ENCODE measurements at places on chromosomes 1 and 21.

GRCh38 chr1:192862271-192862670 is 53.4 kb downstream of the RGS2 start:
- no peak for DNase-seq

DNA sequence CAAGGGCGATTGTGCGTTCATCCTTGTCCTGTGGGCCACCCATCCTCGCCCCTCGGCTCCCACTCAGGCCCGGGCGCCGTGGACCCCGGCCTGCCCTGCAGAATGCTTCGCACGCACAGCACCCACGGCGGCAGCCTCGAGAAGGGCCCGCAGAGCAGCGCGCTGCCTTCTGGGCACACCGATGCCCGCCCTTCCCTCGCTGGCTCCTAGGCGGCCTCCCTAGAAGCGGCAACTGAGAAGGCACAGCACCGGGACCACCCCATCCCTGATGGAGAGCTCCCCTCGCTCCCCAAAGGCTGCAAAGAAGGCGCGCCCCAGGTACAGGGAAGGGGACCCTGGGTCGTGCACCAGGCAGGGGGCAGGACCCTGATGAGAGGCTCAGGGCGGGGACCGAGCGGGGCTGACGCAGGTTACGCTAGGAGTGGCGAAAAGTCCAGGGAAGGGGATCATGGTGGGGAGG is 971 bp downstream of the CAPZB start:
- no peak for DNase-seq

GRCh38 chr1:25700144-25700523 is 83.5 kb downstream of the MAN1C1 start:
- DNase-seq, result no peak

DNA sequence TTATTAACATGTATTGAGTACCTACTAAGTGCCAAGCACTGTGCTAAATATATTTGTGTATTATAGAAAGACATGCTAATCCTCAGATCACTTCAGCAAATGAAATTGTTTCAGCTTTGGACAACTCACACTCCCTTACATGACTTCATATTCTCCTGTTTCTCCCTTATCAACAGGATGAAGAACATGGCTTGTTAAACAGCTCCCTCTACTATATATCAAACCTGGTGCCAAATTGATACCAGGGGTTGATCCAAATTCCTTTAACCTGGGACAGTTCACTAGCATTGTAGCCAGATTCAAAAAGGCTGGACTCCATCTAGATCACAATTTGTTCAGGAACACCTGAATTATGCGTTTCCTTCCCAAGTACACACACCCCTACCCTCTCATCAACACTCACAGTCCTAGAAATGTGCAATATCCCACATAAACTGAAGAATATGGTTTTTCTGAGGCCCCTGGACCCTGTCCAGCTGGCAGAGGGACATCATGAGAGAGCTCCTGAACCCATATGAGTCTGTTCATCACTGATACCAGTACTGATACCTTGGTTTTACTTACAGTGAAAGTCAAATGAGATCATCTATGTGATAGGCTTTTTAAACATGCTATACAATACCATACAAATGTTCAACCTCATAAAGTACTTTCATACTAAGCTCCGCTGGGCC is 47.0 kb upstream of the PALMD start:
- no peak for DNase-seq

- DNase-seq, result no peak
These were observed 67.7 kb downstream of the MRPL39 start for GRCh38 chr21:25539606-25540005.

GRCh38 chr1:198970916-198971315 is 332.1 kb downstream of the PTPRC start:
- no peak for DNase-seq

DNA sequence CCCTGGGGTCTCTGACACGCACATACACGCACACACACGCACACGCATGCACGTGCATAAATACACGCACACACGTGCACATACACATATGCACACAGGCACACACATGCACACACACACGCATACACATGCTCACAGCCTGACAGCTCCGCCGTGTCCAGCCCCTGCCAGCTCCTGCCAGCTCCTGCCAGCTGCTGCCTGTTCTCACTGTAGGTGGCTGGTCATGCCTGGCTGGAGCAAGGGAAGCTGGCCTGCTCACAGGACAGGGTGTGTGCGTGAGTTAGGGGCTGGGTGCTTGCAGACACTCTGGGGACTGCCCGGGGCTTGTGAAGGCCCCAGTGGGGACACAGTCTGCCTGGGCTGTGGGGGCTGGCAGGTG is 4.9 kb downstream of the PLCH2 start:
- DNase-seq, result no peak

GRCh38 chr1:159185121-159185520 is 13.7 kb downstream of the CADM3 start:
- DNase-seq, result no peak

- DNase-seq, result no peak
These were observed 829 bp downstream of the ADAR start for GRCh38 chr1:154607106-154607608.

GRCh38 chr1:187514110-187514509 is 685.4 kb downstream of the PLA2G4A start:
- DNase-seq, result no peak

GRCh38 chr1:9596415-9597123 is 7.9 kb downstream of the TMEM201 start:
- no peak for DNase-seq

- DNase-seq, result no peak
These were observed 2.6 kb downstream of the CLCC1 start for GRCh38 chr1:108960719-108961118.

- no peak for DNase-seq
These were observed 25.7 kb downstream of the VPS26C start for GRCh38 chr21:37241426-37241825.

GRCh38 chr1:172929006-172929405 is 121.7 kb downstream of the TNFSF18 start:
- no peak for DNase-seq

DNA sequence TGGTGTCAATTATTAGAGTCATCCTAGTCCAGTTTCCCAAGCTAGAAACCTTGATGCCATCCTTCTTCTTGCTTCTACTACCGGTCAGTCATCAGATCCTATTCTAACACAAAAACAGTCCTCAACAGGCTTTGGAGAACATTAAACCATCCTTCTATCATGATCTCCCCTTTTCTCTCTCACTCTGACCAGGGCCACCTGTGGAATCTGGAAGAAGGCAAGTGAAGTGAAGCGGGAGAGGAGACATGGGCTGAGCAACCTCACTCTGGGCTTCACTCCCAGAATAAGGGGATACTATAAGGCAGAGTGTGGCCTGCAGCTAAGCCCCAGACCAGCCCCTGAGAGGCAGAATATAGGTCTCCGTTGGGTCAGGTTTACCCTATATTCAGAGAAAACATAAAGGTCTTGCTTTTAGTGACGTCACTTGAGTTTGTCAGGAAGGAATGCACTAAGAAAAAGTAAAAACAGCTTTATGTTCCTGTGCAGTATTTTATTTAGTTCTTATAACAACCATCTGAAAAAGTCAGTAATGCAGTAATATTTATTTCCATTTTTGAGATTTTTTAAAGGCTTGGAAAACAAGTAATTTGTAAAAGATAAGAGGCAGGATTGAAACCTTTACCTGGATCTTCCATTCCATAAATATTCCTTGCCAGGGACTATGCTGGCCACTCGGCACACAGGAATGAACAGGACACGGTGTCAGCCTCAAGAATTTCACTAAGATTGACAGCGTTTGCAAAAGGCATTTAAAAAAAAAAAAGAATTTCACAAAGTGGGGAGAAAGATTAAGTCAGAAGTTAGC is 61.3 kb downstream of the NFASC start:
- DNase-seq, result no peak

- no peak for DNase-seq
These were observed 188.3 kb upstream of the MAP1LC3C start for GRCh38 chr1:242187171-242187570.

DNA sequence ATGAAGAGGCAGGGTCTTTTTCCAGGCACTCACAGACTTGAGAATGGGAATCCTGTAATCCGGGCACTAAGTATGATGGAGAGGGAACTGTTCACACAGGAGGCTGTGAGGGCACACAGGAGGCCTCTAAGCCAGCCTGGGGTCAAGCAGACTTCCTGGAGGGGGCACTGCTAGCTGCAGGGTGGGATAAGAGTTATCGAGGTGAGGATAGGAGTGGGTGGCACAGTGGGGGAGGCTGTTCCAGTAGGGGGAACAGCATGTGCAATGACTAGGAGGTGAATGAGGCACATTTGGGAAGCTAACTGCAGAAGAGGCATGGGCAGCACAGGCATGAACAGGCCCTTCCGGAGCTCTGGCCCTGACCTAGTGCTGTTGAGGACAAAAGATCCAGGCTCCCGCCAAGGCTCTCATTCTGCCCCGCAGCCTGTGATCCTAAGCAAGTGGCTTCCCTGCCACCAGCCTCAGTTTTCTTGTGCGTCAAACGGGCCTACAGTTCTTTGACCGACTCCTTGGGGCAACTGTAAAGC is 216.7 kb downstream of the TRABD2B start:
- no peak for DNase-seq

- no peak for DNase-seq
These were observed 63.7 kb upstream of the ABCG1 start for GRCh38 chr21:42155045-42155855.

- no peak for DNase-seq
These were observed 138.3 kb upstream of the GPR52 start for GRCh38 chr1:174309490-174309889.

- no peak for DNase-seq
These were observed 2.3 kb downstream of the CRP start for GRCh38 chr1:159712080-159712479.

GRCh38 chr21:36048357-36048756 is 12.0 kb downstream of the SETD4 start:
- DNase-seq, result no peak

- DNase-seq, result peak; percentile 51
These were observed 27.7 kb downstream of the DSTYK start for GRCh38 chr1:205183676-205184335.

- no peak for DNase-seq
These were observed 5.2 kb downstream of the NPL start for GRCh38 chr1:182794676-182795201.

GRCh38 chr1:84611796-84612195 is 37.6 kb upstream of the CTBS start:
- DNase-seq, result no peak

DNA sequence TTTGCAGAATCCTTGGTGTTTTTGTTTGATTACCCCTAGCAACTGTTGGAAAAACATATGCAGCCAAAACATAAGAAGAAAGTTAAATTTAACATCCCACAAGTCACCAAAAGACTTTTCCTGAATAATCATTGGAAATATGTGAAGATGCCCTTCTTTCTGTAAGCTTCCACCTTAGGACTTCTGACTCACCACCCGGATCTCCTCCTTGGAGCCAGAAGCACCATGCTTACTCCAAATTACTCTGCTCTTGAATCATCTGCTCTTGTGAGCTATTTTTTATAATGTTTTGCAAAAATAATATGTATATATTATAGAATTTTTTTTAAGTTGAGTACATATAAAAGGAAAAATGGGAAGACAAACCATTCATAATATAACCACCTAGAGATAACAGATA is 391.7 kb downstream of the KCTD3 start:
- DNase-seq, result peak; percentile 5

DNA sequence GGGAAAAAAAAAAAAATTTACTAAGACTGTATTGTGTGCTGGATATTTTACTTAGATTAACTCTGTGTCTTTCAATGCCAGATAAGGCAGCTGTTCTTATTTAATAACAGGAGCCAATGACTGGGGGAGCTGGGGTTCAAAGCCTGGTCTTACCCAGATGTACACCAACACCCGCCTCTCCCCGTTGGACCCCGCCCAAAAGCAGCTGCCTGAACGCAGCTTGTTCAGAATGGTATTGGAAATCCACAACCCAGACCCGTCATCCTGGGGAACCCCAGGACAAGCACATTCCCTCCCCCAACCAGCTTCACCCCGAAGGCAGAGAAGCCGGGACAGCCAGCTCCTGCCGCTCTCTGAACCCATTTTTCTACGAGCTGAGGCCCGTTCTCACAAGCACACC is 113.6 kb upstream of the TMPRSS2 start:
- no peak for DNase-seq

- DNase-seq, result no peak
These were observed 21.6 kb upstream of the STUM start for GRCh38 chr1:226526801-226527595.

- DNase-seq, result no peak
These were observed 865 bp downstream of the ATP5IF1 start for GRCh38 chr1:28236656-28237322.

DNA sequence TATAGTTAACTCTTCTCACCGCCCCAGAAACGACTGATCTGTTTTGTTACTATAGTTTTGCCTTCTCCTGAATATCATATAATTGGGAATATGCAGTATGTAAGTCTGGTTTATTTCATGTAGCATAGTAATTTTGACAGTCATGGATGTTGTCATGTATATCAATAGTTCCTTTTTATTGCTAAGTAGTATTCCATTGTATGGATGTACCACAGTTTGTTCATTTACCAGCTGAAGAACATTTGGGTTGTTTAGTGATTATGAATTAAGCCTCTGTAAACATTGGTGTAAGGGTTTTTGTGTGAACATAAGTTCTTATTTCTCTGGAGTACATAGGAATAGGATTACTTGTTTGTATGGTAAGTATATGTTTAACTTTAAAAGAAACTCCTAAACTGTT is 55.5 kb downstream of the ACTL8 start:
- DNase-seq, result no peak

- DNase-seq, result no peak
These were observed 105.0 kb downstream of the MATN1 start for GRCh38 chr1:30618335-30618747.

DNA sequence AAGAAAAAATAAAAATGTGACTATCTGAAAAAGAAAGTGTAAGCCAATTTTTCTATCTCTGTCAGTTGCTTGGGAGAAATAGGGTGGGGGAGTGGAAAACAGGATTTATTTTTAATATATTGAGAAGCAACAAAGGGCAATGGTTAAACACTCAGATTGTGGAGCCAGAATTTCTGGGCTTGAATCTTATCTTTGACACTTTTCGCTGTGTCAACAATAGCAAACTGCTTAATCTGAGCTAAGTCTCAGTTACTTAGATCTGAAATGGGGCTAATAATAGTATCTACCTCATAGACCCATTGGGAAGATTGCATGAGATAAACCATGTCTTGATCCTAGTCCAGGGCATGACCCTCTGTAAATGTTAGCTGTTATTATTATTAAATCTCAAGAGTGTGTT is 468.1 kb downstream of the ADGRL2 start:
- no peak for DNase-seq

DNA sequence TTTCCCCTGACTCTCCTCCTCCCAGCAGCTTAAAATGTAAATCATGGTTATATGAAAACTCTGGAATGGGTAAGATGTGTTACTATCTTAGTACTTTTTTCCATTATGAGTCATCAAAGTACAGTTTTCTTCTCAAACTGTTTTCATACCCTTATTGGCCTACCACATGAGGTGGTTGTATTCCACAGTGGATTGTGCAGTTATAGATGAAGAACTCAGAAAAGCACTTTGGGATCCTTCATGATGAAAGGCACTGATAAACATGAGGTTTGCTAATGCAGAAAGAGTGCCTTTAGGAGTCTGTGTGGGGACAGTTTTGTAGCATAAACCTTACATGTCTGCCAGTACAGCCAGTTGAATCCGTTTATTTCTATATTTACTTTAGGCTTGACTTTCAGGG is 32.0 kb upstream of the MYOCOS start:
- no peak for DNase-seq

- no peak for DNase-seq
These were observed 81.3 kb downstream of the TIAM1 start for GRCh38 chr21:31262728-31263127.

Data from fibroblast of skin of left quadriceps (primary cell).